ENCODE measurements at places on chromosomes 1 and 21.

DNA sequence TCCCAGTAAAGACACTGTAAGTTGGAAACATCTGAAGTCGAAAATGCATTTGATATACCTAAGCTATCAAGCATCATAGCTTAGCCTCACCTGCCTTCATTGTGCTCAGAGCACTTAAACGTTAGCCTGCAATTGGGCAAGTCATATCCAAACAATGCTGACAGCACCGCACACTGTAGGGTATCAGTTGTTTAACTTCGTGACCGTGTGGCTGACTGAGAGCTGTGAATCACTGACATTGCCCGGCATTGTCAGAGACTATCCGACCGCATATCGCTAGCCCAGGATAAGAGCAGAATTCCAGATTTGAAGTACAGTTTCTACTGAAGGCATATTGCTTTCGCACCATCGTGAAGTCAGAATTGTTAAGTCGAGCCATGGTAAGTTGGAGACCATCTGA is 41.5 kb downstream of the GALNT2 start:
- DNase-seq, result no peak

GRCh38 chr1:205287076-205287475 is 34.5 kb downstream of the NUAK2 start:
- no peak for DNase-seq

DNA sequence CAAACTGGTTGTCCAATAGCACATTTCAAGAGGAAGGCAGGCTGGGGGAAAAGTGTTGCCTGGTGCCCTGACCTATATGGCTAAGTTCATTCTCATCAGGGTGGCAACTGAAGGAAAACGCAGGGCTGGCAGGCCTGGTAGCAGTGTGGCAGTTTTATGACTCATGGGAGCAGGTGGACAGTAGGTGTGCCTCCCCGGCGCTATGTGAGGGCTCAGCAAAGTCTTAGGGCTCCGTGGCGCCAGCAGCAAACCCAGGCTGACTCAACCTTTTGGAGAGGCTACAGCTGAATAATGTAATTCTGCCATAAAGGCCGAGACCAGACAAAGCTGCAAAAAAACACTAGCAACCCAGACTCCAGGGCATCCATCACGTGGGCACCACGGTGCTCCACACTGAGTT is 23.6 kb downstream of the GADD45A start:
- DNase-seq, result no peak

GRCh38 chr21:41932576-41933312 is 21.1 kb downstream of the C2CD2 start:
- no peak for DNase-seq

DNA sequence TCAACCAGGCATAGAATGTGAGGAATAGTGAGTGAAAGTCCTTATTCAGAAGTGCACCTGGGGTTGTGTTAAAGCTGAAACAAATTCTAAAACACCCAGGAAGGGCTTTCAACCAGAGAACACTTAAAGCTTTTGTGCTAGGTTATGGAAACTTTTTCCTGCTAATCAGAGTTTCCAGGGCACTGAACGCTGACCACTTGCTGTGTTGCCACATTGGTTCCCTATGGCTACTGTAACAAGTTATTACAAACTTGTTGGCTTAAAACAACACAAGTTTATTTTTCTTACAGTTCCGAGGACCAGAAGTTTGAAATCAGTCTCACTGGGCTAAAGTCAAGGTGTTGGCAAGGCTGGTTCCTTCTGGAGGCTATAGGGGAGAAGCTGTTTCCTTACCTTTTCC is 300.6 kb downstream of the HHAT start:
- no peak for DNase-seq

- no peak for DNase-seq
These were observed 755.0 kb downstream of the LTN1 start for GRCh38 chr21:28237661-28238060.

DNA sequence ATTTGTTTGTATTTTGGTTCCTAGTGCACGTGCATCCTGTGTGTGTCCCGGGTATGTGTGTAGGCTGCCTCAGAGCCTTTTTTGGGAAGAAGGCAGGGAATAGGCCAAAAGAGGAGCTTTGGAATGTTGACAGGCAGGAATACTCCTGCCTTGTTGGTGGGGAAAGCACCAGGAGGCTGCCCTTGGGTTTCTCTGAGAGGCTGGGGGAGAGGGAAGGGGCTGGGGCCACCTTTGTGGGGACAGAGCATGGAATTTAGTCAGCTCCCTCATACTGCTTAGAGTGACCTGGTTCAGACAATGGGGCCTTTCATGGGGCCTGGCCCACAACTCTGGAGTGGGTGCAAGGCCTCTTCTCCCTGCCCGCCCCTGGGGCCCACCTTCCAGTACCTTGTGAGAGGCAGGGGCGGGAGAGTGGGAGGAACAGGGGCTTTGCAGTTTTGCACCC is 31.3 kb downstream of the ACOT11 start:
- no peak for DNase-seq

DNA sequence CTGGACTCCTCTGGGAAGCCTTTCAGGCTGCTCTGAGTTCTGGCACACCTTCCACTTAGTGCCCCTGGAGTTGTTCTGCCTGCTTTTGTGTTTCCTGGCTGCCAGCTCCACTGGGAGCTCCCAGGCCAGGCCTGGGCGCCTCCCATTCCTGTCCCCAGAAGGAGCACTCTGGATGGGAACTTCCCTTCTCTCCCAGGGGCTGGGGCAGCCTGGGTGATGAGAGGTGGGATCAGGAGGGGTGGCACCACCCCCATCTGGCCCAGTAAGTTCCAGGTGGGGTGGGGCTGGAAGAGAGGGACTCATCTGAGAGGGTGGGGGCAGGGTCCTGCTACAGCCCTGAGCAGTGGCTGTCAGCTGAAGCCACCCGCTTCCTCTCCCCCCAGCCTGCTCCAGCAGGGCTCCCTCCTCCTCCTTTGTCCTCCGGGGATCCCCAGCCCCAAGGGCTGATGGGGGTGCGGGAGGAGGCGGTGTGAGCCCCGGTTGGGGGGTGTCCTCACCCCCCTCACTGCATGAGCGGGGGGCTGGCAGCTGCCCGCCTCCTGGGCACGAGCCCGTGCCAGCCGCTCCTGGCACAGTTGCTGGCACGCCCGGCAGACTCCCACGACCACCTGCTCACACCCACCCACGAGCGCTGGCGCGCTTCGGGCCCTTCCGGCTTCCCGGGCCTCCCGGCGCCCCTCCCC is 4.7 kb downstream of the FOXO6 start:
- no peak for DNase-seq

DNA sequence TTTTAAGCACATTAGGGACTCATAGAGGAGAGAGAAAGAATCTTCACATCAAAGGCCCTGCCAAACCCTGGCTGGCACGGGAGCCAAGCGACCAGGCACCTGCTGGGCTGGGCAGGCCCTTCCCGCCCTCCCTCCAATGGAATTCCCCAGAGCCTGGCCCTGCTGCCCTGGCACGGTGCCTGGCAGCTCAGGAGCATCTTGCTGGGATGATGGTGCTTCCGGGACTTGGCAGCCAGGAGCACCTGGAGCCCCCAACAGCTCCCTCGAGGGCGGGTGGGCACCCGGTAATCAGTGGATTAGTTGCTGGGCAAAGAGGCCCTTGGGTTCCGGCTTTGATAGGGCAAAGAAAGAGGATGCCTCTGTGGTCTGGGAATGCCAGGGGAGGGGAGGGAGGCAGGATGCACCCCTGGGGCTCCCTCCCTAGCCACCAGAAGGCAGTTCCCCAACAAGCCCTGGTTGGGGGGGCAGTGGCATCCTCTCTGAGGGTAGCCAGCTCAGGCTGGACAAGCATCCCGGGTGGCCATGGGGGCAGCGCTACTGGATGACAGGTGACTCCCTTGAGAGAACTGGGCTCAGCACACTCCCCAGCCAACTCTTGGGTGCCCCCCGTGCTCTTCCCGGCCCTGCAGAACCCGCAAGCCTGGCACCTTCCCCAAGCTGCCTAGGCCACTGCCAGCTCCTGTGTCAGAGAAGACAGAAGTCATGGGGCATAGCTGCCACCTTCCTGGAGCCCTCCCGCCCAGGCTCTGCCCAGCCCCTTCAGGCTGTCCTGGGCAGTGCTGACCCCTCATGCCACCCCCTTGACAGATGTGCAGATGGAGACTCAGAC is 26.4 kb downstream of the KRTAP10-1 start:
- DNase-seq, result no peak
